WTC11 (cell line): ENCODE measurements at places on chromosomes 11 and 22.

- H3K4me3 ChIP-seq, result no peak overlapping the region
- H3K27me3 ChIP-seq, result no peaks in the 10 kb centered on the region
- H3K36me3 ChIP-seq, result peaks cover 43% of the 10 kb centered on the region
- no peak overlapping the region for H3K27ac ChIP-seq
- DNase-seq, result no peak
Observed at GRCh38 chr11:133904818-133905515, 51.8 kb downstream of the IGSF9B start.

- H3K27ac ChIP-seq, result no peak overlapping the region
- H3K27me3 ChIP-seq, result peaks cover 66% of the 10 kb centered on the region
- H3K4me3 ChIP-seq, result peak overlapping the region; percentile 52
- no peaks in the 10 kb centered on the region for H3K36me3 ChIP-seq
- DNase-seq, result peak; percentile 73
Observed at GRCh38 chr11:1548221-1549070, 23.6 kb downstream of the DUSP8 start.

DNA sequence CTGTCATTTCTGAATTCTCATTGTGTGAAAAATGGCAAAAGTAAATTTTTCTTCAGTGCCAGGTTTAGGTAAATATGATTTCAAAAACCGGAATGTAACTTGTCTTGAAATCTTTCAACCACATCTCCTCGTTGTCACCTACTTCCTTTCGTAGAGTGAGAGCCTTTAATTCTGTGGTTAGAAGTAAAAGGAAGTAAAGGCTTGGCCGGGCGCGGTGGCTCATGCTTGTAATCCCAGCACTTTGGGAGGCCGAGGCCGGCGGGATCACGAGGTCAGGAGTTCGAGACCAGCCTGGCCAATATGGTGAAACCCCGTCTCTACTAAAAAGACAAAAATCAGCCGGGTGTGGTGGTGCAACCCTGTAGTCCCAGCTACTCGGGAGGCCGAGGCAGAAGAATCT, 29.8 kb downstream of the SGSM3 start:
- no peak overlapping the region for H3K4me3 ChIP-seq
- DNase-seq, result no peak
- peaks cover 15% of the 10 kb centered on the region for H3K4me1 ChIP-seq
- H3K27ac ChIP-seq, result no peak overlapping the region

DNA sequence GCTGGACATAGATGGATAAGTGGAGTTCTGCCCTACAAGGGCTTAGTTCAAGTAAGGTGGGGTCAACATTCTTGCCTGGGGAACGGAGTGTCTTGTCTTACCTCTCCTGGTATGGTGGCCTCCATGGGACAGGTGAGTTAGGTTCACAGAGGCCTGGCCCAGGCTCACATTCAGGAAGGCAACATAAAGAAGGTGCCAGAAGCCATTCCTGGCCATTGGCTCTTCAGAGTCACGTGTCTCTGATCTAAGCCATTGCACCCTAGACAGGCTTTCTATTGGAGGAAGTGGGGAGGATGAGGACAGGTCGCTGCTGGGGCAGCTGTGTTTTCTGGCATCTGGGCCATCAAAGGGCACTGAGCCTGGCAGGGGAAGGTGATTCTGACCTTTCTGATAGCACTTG, 14.8 kb downstream of the LMO2 start:
- peaks cover 25% of the 10 kb centered on the region for H3K27me3 ChIP-seq
- no peak overlapping the region for H3K4me3 ChIP-seq
- peaks cover 7% of the 10 kb centered on the region; the same call in 1 of the 2 replicates for H3K4me1 ChIP-seq
- no peak overlapping the region for H3K27ac ChIP-seq
- H3K36me3 ChIP-seq, result no peaks in the 10 kb centered on the region
- no peak for DNase-seq

DNA sequence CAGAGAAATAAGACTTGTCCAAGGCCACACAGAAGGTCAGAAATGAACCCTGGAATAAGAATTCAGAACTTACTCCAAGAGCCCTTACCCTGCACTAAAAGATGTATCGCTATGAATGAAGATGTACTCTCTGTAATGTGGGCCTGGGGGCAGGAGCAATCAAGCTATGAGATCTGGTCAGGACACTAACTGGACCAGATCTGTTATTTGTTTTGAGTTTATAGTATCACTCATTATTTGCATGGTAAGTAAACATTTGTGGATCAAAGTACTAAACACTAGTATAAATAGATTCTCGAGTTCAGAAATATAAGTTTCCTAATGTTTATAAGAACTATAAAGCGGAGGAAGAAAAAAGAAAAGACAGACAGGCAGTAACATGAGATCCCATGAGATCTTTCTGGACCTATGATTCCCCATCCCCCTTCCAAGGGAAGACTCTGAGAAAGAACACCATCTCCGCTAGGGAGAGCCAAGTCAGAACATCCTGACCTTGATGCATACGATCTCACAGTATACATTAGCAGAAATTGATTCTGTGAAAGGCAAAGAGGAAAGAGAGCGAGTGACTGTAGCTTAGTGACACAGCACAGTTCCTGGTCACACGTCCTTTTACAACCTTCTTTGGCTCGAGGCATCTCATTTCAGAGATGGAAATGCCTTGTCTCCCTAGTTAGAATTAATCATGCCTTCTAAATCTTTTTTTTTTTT, 71.2 kb downstream of the USP35 start:
- no peak overlapping the region for H3K4me3 ChIP-seq
- no peak for DNase-seq
- H3K27ac ChIP-seq, result no peak overlapping the region
- no peaks in the 10 kb centered on the region for H3K36me3 ChIP-seq
- H3K4me1 ChIP-seq, result peaks cover 12% of the 10 kb centered on the region

DNA sequence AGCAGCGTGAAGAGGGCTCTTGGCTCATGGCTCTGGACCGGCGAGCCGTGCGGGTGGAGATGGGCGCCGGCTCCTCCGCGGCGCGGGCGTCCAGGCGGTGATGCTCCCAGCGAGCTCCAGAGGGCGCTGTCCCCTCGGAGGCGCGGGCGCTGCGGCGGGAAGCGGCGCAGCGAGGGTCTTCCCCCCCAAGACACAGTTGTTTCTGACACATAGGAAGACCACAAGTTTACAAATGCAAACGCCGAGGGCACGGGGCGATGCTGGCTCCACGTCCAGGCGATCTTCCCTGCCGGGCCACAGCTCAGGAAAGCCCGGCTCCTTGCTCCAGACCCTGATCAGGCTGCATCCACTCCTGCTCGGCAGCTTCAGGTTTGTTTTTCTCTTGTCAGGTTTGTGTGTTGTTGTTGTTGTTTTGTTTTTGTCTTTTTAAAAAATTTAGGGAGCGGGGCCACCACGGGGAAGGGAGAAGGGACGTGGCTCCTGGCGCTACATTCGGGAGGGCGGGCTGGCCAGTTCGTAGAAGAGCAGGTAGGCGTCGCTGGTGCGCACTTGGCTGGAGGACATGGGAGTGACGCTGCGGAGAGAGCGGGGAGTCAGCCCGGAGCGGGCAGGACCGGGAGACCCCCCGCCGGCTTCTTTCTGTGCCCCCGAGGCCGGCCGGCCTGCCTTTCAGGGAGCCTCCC, 10.0 kb upstream of the MFRP start:
- peaks cover 19% of the 10 kb centered on the region for H3K27me3 ChIP-seq
- peak overlapping the region; percentile 36 for H3K27ac ChIP-seq
- H3K4me3 ChIP-seq, result peak overlapping the region; percentile 76
- DNase-seq, result peak; percentile 91
- peaks cover 39% of the 10 kb centered on the region for H3K4me1 ChIP-seq

DNA sequence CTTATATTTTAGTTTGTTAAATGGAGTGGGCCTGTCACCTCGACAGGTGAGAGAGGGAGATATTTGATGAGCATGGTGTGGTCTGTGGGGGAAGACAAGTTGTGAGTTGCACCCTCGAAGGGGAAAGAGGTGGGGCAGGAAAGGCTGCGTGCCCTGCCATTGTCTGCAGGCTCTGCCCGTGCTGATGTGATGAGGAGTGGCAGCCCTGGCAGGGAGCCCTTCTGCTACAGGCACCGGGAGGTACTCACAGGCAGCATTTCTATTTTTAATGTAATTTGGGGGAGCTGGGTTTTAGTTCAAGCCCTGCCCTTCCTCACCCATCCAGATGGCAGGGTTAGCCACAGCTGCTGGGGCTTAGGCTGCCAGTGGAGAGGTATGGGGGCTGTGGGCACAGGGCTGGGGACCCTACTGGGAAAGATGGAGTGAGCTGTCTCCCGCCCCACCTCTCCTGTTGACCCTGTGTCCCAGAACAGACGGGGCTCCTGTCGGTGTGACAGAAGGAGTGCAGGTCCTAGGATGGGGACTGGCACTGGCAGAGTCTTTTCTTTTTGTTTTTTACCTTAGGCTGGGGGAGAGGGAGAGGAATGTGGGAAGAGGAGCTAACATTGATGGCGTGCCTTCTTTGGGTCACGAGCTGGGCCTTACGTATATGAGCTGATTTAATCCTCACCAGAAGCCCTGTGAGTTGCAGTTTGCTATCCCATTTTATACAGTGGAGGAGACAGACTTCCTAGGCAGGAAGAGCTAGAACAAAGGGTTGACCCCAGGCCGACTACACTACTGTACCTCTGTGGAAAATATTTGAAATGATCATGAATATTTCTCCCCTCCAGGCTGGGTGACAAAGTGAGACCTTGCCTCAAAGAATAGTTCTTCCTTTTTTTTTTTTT, 51.6 kb downstream of the CEP164 start:
- DNase-seq, result no peak
- no peaks in the 10 kb centered on the region for H3K27me3 ChIP-seq
- H3K4me3 ChIP-seq, result no peak overlapping the region

DNA sequence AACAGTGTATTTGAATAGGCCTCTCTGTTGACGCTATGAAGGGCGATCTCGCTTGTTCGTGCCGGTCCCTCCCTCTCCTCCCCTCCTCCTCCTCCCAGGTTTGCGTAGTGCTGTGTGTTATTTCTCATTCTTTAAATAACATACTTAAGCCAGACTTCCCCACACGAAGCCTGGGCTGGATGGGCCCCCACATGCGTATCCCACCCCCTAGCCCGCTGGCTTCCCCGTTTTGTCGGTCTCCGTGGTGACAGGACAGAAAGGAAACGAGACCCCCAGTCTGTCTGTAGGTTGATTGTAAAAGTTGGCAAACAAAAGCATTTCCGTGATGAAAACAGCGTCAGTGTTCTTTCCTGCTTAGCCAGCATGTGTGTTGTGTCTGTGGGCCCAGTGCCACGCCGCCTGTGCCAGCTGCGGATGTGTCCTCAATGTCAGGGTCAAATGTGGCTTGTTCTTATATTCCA, 27.3 kb downstream of the FAM118A start:
- H3K36me3 ChIP-seq, result peaks cover 21% of the 10 kb centered on the region
- no peak for DNase-seq
- H3K27ac ChIP-seq, result no peak overlapping the region; the same call in 1 of the 2 replicates
- H3K27me3 ChIP-seq, result no peaks in the 10 kb centered on the region
- no peak overlapping the region for H3K4me3 ChIP-seq

GRCh38 chr11:17171916-17172315, 35.9 kb downstream of the PIK3C2A start:
- H3K4me3 ChIP-seq, result no peak overlapping the region
- DNase-seq, result no peak
- peak overlapping the region; percentile 73 for H3K27ac ChIP-seq
- H3K4me1 ChIP-seq, result peaks cover 22% of the 10 kb centered on the region
- no peaks in the 10 kb centered on the region for H3K27me3 ChIP-seq
- peaks cover 25% of the 10 kb centered on the region for H3K36me3 ChIP-seq

- H3K27ac ChIP-seq, result peak overlapping the region; percentile 76
- H3K4me1 ChIP-seq, result peaks cover 39% of the 10 kb centered on the region
- peaks cover 13% of the 10 kb centered on the region for H3K36me3 ChIP-seq
- H3K4me3 ChIP-seq, result peak overlapping the region; percentile 75
- no peak for DNase-seq
Observed at GRCh38 chr11:47270331-47271271, 668 bp downstream of the MADD start.

GRCh38 chr22:38335077-38335476, 17.8 kb upstream of the CSNK1E start:
- H3K4me1 ChIP-seq, result peaks cover 30% of the 10 kb centered on the region
- H3K36me3 ChIP-seq, result no peaks in the 10 kb centered on the region
- H3K27me3 ChIP-seq, result peaks cover 19% of the 10 kb centered on the region
- no peak overlapping the region for H3K27ac ChIP-seq
- no peak for DNase-seq

GRCh38 chr11:133705074-133705648, 140.2 kb downstream of the SPATA19 start:
- H3K4me1 ChIP-seq, result peaks cover 23% of the 10 kb centered on the region
- no peak for DNase-seq
- H3K4me3 ChIP-seq, result no peak overlapping the region

GRCh38 chr11:17792161-17792560, 57.6 kb downstream of the KCNC1 start:
- no peak overlapping the region for H3K27ac ChIP-seq
- H3K36me3 ChIP-seq, result no peaks in the 10 kb centered on the region
- DNase-seq, result no peak
- H3K4me3 ChIP-seq, result no peak overlapping the region
- H3K4me1 ChIP-seq, result no peaks in the 10 kb centered on the region

DNA sequence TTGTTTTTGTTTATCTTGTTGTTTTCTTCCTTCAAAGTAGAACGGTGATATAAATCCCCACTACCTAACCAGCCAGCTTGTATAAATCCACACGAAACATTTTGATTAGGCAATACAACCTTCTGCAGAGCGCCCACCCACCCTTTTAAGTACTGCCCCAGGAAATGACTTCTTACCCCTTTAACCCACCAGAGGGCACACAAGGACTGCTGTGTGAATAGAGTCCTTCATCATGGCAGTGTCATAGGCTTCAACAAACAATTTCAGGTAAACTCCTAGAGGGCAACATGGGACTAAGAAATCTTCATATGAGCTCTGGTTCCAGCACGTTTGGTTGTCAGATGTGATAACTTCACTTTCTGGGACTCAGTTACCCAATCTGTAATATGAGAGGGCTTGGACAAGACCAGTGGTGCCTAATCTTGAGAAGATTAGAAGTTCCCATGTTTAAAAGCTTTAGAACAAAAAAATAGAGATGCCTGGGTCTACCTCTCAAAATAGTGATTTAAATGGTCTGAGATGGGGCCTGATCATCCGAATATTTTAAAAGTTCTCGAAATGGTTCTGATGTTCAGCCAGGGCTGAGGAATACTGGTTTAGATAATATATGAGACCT, 56.1 kb downstream of the PIWIL4 start:
- no peak overlapping the region for H3K4me3 ChIP-seq
- no peak overlapping the region for H3K27ac ChIP-seq
- peak; percentile 77 for DNase-seq
- peaks cover 23% of the 10 kb centered on the region for H3K4me1 ChIP-seq
- peaks cover 8% of the 10 kb centered on the region; the same call in 1 of the 2 replicates for H3K27me3 ChIP-seq

DNA sequence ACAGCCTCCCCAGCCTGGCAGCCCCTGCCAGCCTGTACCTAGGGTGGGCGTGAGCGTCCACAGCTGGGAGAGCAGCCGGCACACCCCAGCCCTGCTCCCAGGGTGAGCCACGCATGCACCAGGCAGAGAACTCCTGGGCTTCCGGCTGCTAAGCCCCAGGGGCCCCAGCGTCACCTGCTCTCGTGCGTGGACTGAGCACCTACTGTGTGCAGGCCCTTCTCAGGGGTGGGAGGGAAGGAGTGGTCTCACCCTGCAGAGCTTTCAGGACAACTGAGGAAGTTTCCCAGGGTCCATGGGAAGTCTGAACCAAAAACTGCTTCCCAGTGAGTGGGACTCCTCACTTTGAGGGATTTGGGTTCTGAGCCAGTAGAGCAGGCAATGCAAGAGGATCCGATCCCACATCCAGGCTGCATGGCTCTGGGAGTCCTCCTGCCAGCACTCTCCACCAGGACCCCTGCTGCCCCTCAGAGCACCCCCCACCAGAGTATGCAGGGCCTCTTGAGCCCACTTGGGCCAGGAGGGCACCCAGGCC, 47.1 kb upstream of the PRODH start:
- H3K27me3 ChIP-seq, result peaks cover 4% of the 10 kb centered on the region; the same call in 1 of the 2 replicates
- peaks cover 10% of the 10 kb centered on the region; the same call in 1 of the 2 replicates for H3K36me3 ChIP-seq
- no peaks in the 10 kb centered on the region for H3K4me1 ChIP-seq
- DNase-seq, result no peak
